ENCODE measurements at places on chromosomes 13 and 19.

DNA sequence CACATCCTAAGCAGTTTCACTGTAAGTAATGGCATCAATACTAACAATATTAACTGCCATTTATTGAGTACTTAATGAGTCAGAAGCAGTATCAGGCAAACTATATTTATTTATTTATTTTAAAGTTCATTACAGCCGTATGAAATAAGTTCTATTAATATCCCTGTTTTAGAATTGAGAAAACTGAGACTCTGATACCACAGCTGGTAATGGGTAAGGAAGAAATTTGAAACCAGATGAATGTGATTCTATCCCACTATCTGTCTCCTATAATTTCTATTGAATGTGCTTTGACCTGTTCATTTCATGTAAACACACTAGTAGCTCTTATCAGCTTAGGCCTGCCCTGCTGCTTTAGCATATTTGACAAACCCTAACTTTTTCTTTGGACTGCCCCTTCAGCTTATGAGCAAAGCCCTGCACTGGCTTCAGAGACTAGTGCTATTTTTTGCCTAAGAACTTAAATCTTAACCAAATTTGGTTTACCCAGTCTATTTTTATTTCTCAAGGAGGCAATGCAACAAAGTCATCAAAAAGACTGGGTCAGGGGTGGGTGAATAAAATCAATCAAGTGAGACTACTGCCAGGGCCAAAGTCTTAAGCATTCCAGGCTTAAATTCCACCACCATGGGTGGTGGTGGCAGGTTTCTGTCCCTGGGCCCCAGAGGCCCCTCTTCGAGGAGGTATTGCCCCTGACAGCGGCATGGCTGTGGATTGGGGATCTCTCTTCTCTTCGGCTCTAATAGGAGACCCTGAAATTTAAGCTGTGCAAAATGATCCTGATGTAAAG is 143.4 kb downstream of the DLEU7 start:
- no peak for DNase-seq

DNA sequence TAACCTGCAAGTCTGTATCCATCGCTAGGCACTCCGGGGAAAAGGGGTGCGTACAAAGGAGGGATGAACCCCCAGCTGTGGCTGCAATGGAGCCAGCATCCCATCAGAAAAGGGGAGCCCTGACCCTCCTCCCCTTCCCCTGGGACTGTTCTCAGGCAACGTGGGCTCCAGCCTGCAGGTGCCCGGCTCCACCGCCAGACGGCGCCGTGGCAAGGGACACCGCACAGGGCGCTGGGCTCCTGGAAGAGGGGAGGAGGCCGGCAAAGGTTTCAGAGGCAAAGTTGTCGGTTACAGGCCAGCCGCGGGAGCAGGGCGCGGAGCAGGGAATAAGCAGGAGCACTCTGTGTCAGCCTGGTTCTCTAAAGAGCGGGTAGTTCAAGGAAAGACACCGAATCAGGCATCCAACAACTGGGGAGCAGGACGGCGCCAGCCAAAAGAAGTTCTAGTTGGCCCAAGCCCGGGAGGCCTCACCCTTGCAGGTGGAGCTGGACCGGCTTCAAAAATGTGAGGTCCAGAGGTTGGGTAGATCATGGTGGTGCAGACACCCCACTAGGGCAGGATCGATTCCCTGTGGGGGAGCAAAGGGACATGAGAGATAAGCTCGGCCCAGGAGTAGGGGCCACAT is 53.0 kb upstream of the ATP12A start:
- DNase-seq, result no peak

DNA sequence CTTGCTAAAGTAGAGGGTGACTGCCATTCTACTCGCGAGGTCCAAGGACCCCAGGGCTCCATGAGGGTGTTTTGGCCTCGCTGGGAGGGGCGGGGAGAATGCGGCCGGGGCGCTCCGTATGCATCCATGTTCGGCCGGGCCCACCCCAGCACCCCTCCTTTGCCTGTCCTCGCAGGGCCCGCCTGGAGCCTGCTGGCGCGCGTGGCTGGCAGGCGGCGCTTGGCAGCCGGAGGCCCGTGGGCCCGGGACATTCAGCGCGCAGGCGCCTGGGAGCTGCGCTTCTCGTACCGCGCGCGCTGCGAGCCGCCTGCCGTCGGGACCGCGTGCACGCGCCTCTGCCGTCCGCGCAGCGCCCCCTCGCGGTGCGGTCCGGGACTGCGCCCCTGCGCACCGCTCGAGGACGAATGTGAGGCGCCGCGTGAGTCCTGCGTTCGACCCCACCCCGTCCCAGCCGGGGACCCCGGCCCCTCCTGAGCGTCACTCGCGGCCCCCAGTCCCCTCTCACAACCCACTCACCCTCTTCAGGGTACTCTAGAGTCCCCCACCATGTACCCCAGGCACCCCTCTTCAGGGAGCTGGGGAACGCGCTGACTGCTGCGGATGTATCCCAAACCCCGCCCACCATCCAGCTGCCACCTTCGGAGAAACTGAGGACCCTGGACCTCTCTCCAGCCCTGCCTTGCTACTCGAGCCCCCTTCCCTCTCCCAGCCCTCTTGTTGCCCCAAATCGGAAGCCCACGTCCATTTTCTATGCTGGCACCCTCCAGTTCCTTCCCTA is 4.1 kb downstream of the DLL3 start:
- peak; percentile 54 for DNase-seq

GRCh38 chr19:10315335-10316214 is at the start of gene FDX2:
Gene FDX2 (minus strand): TSS chr19:10316015. CDS start chr19:10315996, 19 bp downstream.
- peak; percentile 83 for DNase-seq

DNA sequence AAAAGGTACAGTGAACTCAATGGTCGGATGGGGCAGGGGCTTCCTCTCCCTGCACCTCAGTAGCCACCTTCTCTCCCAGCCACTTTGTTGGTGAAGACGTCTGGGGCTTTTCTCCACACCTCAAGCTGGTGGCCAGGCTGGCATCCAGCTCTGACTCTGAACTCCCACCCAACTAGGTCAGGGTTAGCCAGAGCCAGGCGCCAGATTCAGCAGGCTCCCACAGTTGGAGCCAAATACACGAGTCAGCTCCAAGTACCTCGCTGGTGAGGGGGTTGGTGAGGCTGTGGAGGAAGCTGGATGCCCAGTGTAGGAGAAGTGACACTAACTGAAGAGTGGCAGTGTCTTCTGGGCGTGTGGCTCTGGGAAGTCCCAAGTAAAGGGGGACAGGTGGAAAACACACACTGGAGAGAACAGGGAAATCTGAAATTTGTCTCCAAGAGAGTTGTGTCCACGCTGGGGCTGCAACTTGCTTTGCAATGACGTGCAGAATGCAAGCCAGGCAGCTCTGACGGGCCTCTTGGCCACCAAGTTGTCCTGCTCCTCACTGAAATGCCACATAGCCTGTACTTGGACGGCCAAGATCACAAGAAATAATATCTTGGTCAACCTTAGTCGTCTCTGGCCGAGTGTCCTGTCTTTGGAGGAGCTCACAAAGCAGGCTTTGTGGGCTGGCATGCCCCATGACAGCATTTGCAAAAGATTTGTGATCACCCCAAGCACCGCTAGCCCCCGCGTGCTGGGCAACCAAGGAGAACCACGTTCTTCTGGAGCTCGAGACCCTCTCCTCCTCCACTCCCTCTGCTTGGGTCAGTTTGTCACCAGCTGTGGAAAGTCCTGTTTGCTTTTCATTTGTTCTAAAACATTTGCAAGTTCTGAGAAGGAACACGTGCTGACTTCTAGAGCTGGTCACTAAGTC is 18.1 kb downstream of the SLC7A1 start:
- DNase-seq, result no peak

- DNase-seq, result no peak
Measured at GRCh38 chr13:51330791-51331190, 8.7 kb upstream of the SERPINE3 start.

- peak; percentile 37 for DNase-seq
Measured at GRCh38 chr19:3440082-3440481, 40.2 kb downstream of the SMIM24 start.

- no peak for DNase-seq
Measured at GRCh38 chr13:44685641-44686040, 109.5 kb upstream of the TSC22D1 start.

GRCh38 chr19:40658031-40658430 is 32.4 kb downstream of the NUMBL start:
- no peak for DNase-seq

DNA sequence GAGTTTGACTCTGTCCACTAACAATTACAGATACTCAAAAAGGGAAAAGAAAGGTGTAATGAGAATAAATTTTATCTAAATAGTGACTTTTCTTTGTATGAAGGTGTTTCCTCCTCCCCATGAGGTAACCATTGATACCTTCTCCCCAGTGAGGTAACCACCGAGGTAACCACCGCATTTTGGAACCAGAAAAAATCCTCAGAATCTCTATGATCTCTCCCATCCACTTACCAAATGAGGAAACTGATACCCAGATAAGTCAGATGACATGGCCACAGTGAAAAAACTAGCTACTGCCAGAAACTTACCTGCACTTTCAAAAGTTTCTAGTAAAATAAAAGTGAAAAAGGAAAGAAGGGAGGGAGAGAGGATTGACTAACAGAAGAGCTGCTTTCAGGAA is 124.0 kb upstream of the FNDC3A start:
- no peak for DNase-seq

DNA sequence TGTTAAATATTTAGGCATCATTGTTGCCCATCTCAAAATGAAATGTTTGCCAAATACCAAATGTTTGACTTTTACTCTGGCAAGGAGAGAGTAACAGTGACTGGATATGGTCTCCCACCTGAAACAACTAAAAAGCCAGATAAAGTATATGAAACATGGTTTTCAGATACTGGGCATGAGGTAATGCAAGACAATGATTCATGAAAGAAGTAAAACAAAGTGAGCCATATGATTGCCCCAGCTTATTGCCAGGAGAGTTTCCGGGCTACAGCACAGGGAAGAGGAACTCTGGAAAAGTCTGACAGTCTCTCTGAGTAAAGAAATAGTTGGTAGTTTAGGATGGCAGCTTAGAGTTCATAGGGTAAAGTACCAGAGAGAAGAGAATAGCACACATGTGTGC is 354.6 kb downstream of the DNAJC15 start:
- no peak for DNase-seq

GRCh38 chr13:36130193-36130551 is 1.0 kb downstream of the DCLK1 start:
- no peak for DNase-seq

DNA sequence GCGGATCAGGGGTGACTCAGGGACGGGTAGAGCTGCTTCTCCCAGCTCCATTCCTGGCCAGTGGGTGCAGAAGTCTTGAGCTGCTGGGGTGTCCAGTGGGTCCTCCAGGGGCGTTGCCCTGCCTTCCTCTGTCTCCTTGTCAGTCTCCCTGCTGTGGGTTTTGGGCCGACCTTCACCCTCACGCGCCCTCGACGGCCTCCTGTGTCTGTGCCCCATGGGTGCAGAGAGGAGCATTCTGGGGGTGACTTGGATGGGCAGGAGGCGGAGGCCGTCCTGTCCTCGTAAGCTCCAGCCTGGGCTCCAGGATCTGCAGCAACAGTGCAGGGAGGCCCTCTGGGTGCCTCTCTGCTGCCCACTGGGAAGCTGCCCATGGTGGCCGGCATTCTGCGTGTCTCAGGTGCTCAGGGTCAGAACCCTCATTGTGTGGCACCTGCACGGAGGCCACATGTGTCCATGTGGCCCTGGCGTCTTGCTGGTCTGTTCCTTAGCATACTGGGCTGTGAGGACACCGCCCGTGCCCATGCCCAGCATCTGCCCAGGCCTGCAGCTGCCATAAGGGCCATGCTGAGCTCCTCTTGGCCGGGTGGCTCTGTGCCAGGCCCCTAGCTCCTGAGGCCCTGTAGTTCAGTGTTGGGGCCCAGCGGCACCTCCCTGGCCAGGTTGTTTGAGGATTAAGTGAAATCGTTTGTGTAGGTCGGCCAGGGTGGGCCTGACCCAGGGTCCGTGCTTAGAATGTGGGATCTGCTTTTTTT is 17.3 kb downstream of the DOT1L start:
- no peak for DNase-seq

GRCh38 chr19:2976609-2977000 is 759 bp upstream of the TLE6 start:
- DNase-seq, result no peak

DNA sequence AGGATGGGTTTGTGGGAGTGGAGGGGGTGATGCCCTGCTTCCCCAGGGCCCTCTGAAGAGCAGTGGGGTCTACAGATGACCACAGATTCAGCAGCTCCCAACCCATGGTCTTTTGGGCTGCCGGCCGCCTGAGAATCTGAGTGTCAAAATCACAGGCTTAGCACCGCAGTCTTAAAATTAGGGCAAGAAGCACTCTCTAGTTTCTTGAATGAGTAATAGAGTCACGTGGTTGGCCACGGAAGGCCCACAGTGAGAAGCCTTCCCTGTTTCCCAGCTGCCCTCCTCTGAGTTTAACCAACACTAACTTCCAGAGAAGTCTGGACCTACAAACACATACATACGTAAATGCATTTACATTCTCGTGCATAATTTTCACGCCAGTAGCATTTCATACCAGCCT is 5.2 kb downstream of the PRMT1 start:
- no peak for DNase-seq

GRCh38 chr19:34308381-34309367 is 54.3 kb downstream of the GARRE1 start:
- DNase-seq, result no peak

DNA sequence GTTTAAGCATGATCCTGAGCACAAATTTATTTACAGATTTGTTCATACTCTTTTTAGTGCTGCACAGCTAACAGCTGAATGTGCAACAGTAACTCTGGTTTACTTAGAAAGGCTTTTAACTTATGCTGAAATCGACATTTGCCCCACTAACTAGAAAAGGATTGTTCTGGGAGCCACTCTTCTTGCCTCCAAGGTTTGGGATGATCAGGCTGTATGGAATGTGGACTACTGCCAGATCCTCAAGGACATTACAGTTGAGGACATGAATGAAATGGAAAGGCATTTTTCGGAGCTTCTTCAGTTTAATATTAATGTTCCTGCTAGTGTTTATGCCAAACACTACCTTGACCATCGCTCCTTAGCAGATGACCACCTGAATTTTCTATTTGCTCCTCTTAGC is 16.0 kb downstream of the ZNF100 start:
- DNase-seq, result no peak

- DNase-seq, result no peak
Measured at GRCh38 chr13:104976986-104977385, 1558.5 kb downstream of the EFNB2 start.

DNA sequence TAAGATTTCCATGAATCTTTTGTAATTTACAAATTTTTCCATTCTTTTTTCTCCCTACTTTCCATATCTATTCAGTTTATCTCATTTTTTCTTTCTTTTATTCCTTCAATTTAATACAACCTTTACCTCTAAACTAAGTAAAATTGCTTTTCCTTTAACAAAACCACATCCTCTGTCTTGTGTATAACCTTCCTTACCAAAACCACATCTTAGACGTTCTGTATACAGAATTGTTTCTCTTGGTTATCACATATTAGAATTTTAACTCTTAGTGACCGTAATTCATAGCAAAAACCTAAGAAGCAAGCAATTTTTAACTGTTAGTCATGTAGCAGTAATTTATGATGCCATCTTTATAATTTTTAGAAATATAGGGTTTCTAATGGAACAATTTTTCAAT is 15.0 kb downstream of the PPP5C start:
- no peak for DNase-seq

- no peak for DNase-seq
Measured at GRCh38 chr13:22569811-22570210, 611.0 kb upstream of the SGCG start.

GRCh38 chr13:110329798-110330461 is 22.8 kb downstream of the COL4A2 start:
- DNase-seq, result no peak

- no peak for DNase-seq
Measured at GRCh38 chr13:43698758-43699157, 88.0 kb downstream of the ENOX1 start.

All from stimulated activated CD4-positive, alpha-beta T cell treated with anti-CD3 and anti-CD28 coated beads, TNF-alpha, amount 100 ng/mL, for 1 hour (primary cell).